CD4-positive, alpha-beta T cell (primary cell): ENCODE measurements at places on chromosomes 13 and 19.

DNA sequence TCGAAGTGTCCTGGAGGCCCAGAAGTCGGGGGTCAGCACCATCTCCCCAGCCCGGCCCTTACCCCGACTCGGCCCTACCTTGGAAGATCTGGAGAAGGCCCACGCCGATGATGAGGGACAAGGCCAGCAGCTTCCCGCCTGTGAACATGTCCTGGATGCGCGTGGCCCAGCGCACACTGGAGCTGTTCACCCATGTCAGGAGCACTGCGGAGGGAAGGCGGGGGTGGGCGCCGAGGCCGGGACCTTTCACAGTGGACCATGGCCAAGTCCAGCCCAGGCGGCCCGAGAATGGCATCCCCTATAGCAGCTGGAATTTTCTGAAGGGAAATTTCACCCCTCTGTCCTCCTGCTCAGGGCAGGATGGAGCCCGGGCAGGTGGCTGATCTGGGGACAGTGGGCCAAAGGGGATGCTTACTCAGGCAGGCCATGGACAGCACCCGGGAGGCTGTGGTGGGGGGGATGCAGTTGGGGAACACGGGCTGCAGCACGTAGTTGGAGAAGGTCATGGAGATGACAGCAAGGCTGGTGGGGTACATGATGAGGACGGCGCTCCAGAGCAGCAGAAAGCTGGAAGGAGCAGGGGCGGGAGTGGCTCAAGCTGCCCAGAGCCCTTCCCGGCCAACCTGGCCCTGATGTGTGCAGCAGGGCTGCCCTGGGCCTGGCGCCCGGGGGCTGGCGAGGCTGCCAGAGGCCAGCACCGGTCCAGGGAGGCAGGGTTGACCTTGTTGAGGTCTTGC lies 13.0 kb downstream of the SLC7A10 start:
- DNase-seq = no peak

DNA sequence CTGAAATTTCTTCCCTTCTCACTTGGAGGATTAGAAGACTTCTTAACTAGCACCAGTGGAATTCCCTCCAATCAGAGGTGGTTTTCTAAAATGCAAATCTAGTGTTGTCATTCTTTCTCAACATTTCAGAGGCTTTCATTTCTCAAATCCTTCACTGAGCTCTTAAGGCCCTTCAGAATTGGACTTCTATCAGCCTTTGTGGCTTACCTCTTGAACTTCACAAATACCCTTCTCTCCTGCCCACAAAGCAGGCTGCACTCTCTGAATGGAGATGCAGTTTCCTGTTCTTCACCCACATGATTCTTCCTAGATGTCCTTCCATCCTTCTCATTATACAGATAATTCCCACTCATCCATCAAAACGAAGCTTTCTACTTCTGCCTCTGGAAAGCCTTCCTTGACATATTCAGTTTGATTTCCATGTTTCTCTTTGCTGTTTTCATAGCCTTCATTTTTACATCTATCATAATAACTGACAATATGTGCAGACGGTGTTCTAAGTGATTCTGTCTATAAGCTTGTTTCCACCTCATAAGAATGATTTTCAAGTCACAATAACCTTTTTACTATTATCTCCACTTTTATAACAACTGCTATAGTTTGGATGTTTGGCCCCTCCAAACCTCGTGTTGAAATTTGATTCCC lies 123.1 kb upstream of the GPR12 start:
- DNase-seq = no peak

GRCh38 chr19:18723871-18724377 lies 40.4 kb downstream of the CRTC1 start:
- no peak for DNase-seq

DNA sequence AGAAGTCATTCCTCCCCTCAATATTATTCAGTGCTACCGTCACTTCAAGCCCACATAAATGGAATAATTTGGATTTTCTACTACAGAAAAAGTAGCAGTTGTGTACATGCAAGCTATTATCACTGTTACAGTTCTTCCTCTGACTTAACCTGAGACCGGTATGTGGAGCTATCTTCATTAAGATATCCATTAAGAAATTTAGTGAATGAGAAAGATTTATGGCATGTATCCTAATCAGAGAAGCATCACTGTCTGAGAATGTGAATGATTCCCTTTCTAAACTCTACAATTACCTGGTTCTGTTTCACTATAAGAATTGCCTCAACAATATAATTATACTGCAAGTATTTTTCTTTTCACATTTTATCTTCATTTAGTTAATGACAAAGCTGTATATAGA lies 278.7 kb downstream of the KLF5 start:
- no peak for DNase-seq

DNA sequence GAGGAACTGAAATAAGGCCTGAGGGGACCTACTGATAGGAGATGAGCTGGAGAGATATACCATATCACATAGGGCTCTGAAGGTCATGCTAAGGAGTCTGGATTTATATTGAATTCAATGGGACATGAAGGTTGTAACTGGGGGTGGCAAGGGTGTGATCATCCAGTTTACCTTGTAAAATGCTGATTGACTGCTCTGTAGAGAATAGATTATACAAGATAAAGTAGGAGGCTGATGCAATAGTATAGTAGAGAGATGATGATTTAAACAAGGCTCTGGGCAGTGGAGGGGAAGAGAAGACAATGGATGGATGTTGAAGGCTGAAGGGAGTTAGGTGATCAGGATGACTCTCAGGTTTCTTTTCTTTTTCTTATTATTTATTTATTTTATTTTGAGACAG lies 18.0 kb upstream of the PAN3 start:
- no peak for DNase-seq

DNA sequence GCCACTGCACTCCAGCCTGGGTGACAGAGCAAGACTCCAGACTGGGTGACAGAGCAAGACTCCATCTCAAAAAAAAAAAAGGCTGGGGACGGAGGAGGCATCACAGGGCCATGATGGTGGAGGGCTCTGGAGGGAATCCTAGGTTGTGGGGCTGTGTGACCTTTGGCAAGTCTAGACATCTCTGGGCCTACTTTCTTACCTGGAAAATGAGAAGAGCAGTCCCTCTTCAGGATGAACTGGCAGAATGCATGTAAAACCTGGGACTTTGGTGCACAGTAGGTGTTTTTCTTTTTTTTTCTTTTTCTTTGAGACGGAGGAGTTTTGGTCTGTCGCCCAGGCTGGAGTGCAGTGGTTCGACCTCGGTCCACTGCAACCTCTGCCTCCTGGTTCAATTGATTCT lies 13.7 kb downstream of the CIB3 start:
- DNase-seq = no peak
